ENCODE measurements at places on chromosomes 1 and 21. TPM values are rescaled to one million over a fixed set of nuclear protein-coding genes. Genes with fewer than 3 reads are reported as not detected.

LHX8 gene
- 8.6 TPM for total RNA-seq

C1QB gene
- total RNA-seq, result not detected

- peak; percentile 88 for DNase-seq
Measured at GRCh38 chr1:155193275-155193990, 14.3 kb downstream of the THBS3 start.

ARHGAP30 gene
- total RNA-seq, result not detected

GRCh38 chr1:11581445-11581991 lies 72.7 kb downstream of the FBXO2 start:
- no peak for DNase-seq

TPR gene
- 46.7 TPM for total RNA-seq
